Natural killer cell treated with Interleukin-12 subunit alpha and Interleukin-12 subunit beta and Interleukin-15 and Interleukin-18, amount 100 ng/mL, for 72 hours (primary cell): ENCODE measurements at places on chromosomes 5 and 9. TPM values are rescaled to one million over a fixed set of nuclear protein-coding genes. Genes with fewer than 3 reads are reported as not detected.

GRCh38 chr5:75243100-75243499 is 6.4 kb upstream of the ANKRD31 start:
- H3K27ac ChIP-seq: no peak overlapping the region
- H3K27me3 ChIP-seq: peaks cover 7% of the 10 kb centered on the region
- DNase-seq: no peak
- H3K36me3 ChIP-seq: no peaks in the 10 kb centered on the region
- no peak overlapping the region for H3K4me3 ChIP-seq
- H3K4me1 ChIP-seq: no peaks in the 10 kb centered on the region

DNA sequence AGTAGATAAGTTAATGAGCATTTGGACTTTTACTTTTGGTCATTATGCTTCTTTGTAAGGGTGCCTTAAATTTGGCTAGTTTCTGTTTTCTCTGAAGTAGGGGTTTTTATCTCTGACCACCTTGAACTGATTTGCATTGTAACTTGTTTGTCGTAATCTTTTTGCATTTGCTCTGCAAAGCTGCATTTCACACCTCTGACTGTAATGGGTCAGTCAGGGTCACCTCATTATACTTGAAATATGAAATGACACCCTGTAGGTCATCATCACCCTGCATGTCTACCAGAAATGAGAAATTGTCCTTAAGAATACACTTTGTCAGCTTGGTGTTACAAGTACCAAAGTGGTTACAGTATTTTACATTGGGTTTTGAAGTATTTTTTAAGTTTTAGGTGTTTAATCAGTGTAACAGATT is 74.0 kb downstream of the KCNN2 start:
- H3K4me1 ChIP-seq: no peaks in the 10 kb centered on the region
- no peaks in the 10 kb centered on the region for H3K27me3 ChIP-seq
- no peak for DNase-seq

The MUSK gene
- total RNA-seq: not detected

The STPG3 gene
- not detected for total RNA-seq

GRCh38 chr5:180345186-180345585 is 8.0 kb downstream of the GFPT2 start:
- no peak overlapping the region for H3K27ac ChIP-seq
- H3K4me3 ChIP-seq: no peak overlapping the region
- DNase-seq: no peak
- no peaks in the 10 kb centered on the region for H3K36me3 ChIP-seq

The PCDHB4 gene
- not detected for total RNA-seq

- H3K36me3 ChIP-seq: peaks cover 4% of the 10 kb centered on the region
- peaks cover 21% of the 10 kb centered on the region for H3K4me1 ChIP-seq
Observed at GRCh38 chr9:93114169-93114983, 18.4 kb downstream of the CARD19 start.

DNA sequence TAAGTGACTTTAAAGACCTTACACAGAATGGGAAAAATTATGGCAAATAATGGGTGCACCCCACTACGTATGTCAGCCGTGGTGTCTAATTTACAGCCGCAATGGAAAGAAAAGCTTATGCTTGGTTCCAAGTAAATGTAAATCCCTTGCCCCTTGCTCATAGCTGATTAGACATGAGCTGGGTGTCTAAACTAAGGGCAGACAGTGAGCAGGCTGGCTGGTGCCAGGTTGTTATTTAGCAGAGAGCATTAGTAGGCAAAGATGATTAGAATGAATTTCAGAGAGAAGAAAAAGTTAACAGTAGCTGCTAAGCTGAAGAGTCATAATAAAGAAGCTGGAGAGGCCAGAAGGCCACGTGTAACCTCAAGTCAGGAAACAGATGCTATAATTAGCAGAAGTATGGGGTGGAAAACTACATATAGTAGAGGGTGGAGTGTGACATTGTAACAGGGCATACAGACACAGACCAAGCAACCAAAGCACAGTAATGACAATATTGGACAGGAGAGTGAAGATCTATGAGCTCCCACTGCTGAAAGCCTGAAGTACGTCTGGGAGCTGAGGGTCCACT is 257.7 kb downstream of the MCTP1 start:
- peaks cover 23% of the 10 kb centered on the region for H3K4me1 ChIP-seq
- H3K4me3 ChIP-seq: peak overlapping the region; percentile 60
- peaks cover 4% of the 10 kb centered on the region for H3K36me3 ChIP-seq
- no peak for DNase-seq

GRCh38 chr5:1929108-1929991 is 46.6 kb upstream of the IRX4 start:
- no peak overlapping the region for H3K4me3 ChIP-seq
- no peaks in the 10 kb centered on the region for H3K27me3 ChIP-seq
- H3K27ac ChIP-seq: no peak overlapping the region
- H3K4me1 ChIP-seq: no peaks in the 10 kb centered on the region

The FAM221B gene
- total RNA-seq: not detected

The OMD gene
- total RNA-seq: not detected

DNA sequence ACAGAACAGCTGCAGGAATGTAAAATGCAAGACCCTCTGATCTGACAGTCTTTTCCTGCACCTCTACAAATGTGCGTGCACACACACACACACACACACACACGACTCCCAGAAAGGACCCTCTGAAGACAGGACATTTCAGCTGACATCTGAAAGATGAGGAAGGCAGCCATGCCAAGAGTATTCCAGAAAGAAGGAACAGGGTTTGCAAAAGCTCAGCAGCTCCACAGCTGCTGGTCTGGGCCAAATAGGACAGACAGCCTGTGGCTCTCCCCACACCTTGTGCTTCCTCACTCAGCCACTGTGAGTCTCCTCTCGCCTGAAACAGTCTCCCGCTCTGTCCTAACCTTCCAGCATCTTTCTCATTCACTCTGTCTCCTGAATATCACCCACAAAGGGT is 189.0 kb downstream of the PALM2AKAP2 start:
- H3K36me3 ChIP-seq: no peaks in the 10 kb centered on the region
- no peak overlapping the region for H3K4me3 ChIP-seq
- H3K4me1 ChIP-seq: no peaks in the 10 kb centered on the region
- DNase-seq: no peak
- no peak overlapping the region for H3K27ac ChIP-seq

The GPSM1 gene
- total RNA-seq: 2.3 TPM

GRCh38 chr5:147782110-147783028 is at the start of gene JAKMIP2:
Gene JAKMIP2 (minus strand): TSS chr5:147782728. CDS start chr5:147671806, 110,922 bp downstream.
- peak within 1 kb of the TSS; percentile 100 for H3K4me3 ChIP-seq
- no peaks in the 10 kb centered on the region for H3K27me3 ChIP-seq
- no peaks in the 10 kb centered on the region for H3K36me3 ChIP-seq
- peak within 1 kb of the TSS; percentile 94 for H3K27ac ChIP-seq

The CARTPT gene
- total RNA-seq: not detected

DNA sequence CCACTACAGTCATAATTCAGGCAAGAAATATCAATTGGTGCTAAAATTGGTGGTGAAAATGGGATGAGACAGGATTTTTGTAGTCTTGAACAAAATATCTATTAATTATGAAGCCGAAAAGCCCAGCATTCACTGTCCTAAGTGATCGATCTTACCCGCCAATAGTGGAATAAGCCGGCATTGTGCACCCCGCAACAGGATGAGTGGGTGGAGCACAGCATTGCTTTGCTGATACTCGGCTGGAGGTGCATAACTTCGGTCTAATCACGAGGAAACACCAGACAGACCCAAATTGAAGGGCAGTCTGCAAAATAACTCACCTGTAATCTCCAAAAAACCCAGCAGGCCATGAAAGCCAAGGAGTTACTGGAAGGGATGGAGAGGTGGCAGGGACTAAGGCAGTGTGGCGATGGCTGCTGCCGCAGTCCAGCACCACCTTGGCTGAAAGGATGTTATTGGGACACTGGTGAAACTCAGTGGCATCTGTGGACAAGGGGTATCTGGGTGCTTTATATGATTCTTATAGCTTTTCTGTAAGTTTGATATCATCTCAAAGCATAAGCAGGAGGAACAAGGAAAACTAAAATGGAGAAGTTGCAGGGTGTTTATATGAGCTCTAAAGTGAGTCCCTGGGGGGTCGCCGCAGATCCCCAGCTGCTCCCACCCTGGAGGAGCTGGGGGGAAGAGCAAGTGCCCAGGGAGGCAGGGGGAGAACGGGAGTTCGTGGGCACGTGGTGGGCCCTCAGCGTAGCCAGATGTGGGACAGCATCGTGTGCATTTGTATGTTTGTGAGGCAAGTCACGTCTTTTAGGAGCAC is 45.2 kb downstream of the AHRR start:
- no peak overlapping the region for H3K4me3 ChIP-seq
- H3K27ac ChIP-seq: no peak overlapping the region
- DNase-seq: no peak
- peaks cover 9% of the 10 kb centered on the region for H3K36me3 ChIP-seq
- H3K4me1 ChIP-seq: peaks cover 26% of the 10 kb centered on the region

- no peak overlapping the region for H3K4me3 ChIP-seq
- peaks cover 15% of the 10 kb centered on the region for H3K27me3 ChIP-seq
- H3K27ac ChIP-seq: no peak overlapping the region
Observed at GRCh38 chr5:1770443-1770802, 29.2 kb downstream of the MRPL36 start.

GRCh38 chr5:149337736-149338135 is 7.6 kb upstream of the GRPEL2 start:
- no peaks in the 10 kb centered on the region for H3K36me3 ChIP-seq
- peaks cover 2% of the 10 kb centered on the region for H3K27me3 ChIP-seq
- H3K4me1 ChIP-seq: no peaks in the 10 kb centered on the region
- H3K4me3 ChIP-seq: no peak overlapping the region
- no peak for DNase-seq

- H3K4me1 ChIP-seq: no peaks in the 10 kb centered on the region
- no peaks in the 10 kb centered on the region for H3K36me3 ChIP-seq
- H3K4me3 ChIP-seq: no peak overlapping the region
- no peak for DNase-seq
- H3K27ac ChIP-seq: no peak overlapping the region
- no peaks in the 10 kb centered on the region for H3K27me3 ChIP-seq
Observed at GRCh38 chr9:136143215-136144001, 24.7 kb upstream of the TMEM250 start.

The TAS2R1 gene
- not detected for total RNA-seq
